A549 treated with AZD2906 at 1 μM for 4 hours (cell line): ENCODE measurements at places on chromosomes 12 and 14. TPM values are rescaled to one million over a fixed set of nuclear protein-coding genes. Genes with fewer than 3 reads are reported as not detected.

The PTCSC3 gene
- not detected in 5 replicates for total RNA-seq

The IFNG-AS1 gene
- not detected in 5 replicates for total RNA-seq

The EPYC gene
- not detected in 5 replicates for total RNA-seq

The ADAM21 gene
- total RNA-seq = 0.02 to 0.03 TPM in 2 of 5 replicates, not detected in the others

The GALNT6 gene
- total RNA-seq = 2.4 to 3.3 TPM (median 3.1 TPM) in 5 replicates

The RNF34 gene
- 37.7 to 42.0 TPM (median 39.6 TPM) in 5 replicates for total RNA-seq

The KIF5A gene
- total RNA-seq = 0.17 to 0.24 TPM (median 0.21 TPM) in 5 replicates

The GPR162 gene
- 0.26 to 0.41 TPM (median 0.33 TPM) in 5 replicates for total RNA-seq

The OR10A7 gene
- not detected in 5 replicates for total RNA-seq

The CLEC4C gene
- total RNA-seq = not detected in 5 replicates

The CFAP54 gene
- total RNA-seq = 0.98 to 1.5 TPM (median 1.1 TPM) in 5 replicates

The APEX1 gene
- 252 to 268 TPM (median 254 TPM) in 5 replicates for total RNA-seq

The MFAP5 gene
- 0.07 to 0.28 TPM (median 0.17 TPM) in 5 replicates for total RNA-seq

The SPIC gene
- total RNA-seq = not detected in 5 replicates

The PTPN21 gene
- 8.5 to 9.4 TPM (median 9.0 TPM) in 5 replicates for total RNA-seq
